Activated T-helper 2 cell treated with anti-CD3 and anti-CD28 coated beads, Interferon-gamma antibody, Interleukin-2, Interleukin-4, amounts not matched to agents 10 μg/mL and 5 μg/mL and 100 μg/mL, durations not matched to agents 14 hours and 24 hours and 36 hours (primary cell): ENCODE measurements at places on chromosomes 5 and 9. TPM values are rescaled to one million over a fixed set of nuclear protein-coding genes. Genes with fewer than 3 reads are reported as not detected.

Gene TMC1
- not detected in 2 replicates for total RNA-seq

DNA sequence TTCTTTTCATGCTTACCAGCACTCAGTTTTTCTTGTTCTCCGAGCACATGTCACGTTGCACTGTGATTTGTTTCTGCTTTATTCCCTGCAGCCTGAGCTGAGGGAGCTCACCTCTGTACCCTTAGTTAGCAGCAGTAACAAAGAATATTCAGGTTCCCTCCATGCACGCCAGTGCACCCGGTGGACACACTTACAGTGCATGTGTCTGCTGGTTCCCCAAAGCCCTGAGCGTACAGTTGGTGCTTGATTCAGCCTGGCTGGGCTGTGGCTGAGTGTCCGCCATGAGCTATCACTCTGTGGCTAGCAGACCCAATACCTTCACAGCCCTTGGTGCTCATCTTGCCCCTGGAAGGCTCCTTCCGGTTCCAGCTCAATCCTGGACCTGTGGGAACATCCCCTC is 93.5 kb downstream of the MVB12B start:
- DNase-seq, result no peak

DNA sequence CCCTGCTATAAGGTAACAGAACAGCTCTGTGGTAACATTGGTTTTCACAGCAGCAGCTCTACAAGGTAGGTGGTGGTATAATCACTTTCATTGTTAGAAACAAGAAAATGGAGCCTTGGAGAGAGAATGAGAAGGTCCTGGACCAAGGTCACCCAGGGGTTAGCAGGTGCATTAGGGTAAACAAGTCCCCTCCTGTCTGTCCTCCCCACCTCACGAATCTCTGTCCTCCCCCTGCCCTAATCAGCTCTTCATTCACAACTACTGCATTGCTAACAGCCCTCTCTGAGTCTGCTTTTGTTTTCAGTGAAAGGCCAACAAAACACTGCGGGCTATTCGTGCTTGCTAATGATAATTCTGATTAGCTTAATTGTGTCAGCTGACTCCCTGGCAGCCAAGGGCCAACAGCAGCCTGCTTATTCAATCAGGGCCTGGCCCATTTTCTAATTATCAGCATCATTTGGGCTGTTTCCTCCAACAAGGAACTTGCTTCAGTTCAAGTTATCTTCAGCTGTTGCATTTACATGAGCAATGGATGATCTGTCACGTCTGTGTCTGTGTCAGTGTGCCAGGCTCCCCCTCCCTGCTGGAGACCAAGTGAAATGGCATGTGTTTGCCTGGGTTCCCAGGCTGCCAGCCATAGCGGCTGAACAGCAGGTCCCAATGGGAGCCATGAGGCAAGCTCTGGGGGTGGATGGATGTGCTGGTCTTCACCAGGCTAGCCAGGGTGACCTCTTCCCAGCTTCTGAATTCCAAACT is 56.7 kb upstream of the EQTN start:
- no peak for DNase-seq

Gene RMI1
- 26.1 and 27.3 TPM in 2 replicates for total RNA-seq

Gene GRIA1
- not detected in 2 replicates for total RNA-seq

Gene MARCOL
- total RNA-seq, result not detected in 2 replicates

DNA sequence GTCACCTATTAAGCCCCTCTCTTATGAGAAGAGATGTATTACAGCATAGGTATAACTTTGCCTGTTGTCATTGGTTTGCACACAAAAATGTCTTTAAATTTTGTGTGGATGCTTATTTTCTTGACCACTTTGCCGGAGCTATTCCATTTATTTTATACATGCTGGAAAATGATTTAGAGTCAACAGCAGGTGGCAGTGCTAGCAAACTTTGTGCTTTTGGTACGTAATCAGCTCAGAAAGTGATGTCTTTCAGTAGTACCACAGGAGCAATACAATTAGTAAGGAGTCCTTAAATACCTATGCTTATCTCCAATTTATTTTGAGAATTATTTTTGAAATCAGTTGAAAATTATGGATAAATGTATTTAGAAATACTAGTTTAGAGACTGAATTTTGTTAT is 19.8 kb upstream of the NUDT12 start:
- no peak for DNase-seq
